Skeletal muscle cell (primary cell): ENCODE measurements at places on chromosomes 4 and X.
A peak's percentile ranks its signal among the peaks of the same experiment; 100 is the strongest.

DNA sequence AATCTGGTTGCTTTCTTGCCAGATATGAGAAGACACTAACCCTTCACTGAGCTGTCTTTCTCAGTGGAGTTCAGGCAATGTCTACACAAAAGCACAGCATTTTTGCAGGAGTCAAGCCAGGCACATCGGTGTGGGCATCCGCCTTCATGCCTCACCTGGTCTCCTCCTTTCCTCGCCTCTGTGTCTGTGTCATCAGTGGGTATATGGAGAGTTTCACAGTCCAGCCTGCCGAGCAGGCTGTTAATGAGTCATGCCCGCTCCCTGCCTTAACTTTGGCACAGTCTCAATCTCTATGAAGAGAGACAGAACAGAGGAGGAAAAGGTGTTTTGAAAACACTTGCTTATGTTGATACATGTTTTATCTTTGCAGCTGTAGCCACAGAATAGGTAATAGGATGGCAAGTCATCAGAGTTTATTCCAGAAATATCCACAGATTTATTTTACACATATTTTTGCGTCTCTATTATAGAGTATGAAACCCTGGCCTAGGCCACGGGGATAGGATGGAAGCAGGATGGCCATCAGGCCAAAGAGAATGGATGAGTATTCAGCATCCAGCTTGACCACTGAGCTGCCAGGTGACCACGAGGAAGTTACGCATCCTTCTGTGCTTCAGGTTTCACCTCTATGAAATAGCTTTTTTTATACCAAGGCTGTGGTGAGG lies 32.8 kb upstream of the MAML3 start:
- DNase-seq, result peak; percentile 40

DNA sequence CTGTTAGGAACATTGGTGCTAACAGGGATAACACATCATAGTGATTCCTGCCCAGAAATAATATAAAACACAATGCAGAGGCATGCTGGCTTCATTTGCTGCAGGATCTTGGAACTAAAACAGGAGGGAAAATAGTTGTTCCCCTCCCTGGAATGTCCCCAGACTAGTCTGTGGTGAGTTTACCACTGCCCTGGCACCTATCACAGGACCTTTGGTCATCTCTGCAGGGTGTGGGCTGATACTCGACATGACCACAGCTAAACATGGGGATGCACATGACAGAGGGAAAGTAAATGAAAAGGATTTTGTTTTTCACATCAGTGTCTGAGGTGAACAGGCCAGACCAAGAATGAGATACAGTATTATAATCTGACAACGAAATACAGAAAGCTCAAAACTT lies 160.2 kb upstream of the DKK2 start:
- DNase-seq, result no peak

GRCh38 chr4:80980239-80980638 lies 50.3 kb upstream of the BMP3 start:
- no peak for DNase-seq

GRCh38 chr4:136725286-136726081 lies 806.8 kb downstream of the PCDH18 start:
- DNase-seq, result no peak
